Head of caudate nucleus (tissue), 42 donors: ENCODE measurements at places on chromosomes 5 and 9.

- DNase-seq, result no peak
Observed at GRCh38 chr5:66239034-66239433, 94.9 kb downstream of the SREK1 start.

- no peak for DNase-seq
Observed at GRCh38 chr5:169696621-169697510, 59.8 kb downstream of the DOCK2 start.

DNA sequence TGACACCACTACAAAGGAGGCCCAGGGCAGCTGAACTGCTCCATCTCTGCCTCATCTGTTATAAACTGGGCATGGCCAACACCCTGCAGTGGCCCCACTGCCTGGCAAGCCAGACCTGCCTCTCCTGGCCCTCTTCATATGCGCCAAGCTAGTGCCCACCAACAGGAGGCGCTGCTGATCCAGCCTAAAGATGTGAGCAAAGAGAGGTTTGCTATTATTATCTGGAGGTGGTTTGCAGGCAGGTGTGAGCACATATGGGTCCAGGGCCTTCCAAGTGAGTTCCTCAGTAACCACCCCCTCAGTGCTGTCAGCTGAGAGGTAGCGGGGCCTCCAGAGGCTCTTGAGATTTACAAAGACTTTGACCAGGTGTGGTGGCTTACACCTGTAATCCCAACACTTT, 232.2 kb downstream of the SYK start:
- DNase-seq, result no peak

GRCh38 chr9:88987661-88988060, 3.6 kb upstream of the S1PR3 start:
- no peak for DNase-seq

DNA sequence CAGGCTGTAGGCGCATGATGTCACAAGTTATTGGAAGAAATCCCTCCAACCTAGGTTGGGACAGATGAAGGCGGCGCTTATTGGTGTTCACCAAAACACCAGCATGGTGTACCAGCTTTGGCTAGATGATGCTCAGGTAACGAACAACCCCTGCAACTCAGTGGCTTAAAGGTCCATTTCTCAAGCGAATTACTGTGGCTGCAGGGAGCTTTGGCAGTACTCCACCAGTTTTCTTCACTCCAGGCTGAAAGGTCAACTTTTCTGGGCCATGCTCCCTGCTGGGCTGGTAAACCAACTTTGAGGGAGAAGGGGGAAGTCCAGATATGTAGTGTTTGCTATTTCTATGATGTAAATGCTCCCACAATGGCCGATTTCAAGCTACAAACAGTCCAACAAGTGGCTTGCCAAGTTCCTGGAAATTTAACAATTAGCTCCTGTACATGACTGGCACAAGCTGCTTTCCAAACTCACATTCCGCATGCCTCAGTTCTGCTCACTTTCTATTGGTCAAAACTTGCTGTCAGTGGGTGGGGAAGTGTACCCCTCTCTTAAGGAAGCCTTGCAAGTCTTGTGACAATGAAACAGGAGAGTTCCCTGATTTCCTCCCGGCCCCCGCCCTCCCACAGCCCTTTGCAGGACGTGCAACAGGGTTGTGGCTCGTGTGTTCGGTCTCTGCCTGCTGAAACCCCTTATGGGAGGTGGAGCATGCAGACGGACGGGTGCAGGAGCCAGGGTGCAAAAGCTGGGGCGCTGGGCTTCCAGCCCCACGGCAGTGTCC, 588 bp upstream of the ZBED3 start:
- DNase-seq, result peak; percentile 19

- no peak for DNase-seq
Observed at GRCh38 chr5:72895758-72896157, 60.1 kb upstream of the FCHO2 start.

DNA sequence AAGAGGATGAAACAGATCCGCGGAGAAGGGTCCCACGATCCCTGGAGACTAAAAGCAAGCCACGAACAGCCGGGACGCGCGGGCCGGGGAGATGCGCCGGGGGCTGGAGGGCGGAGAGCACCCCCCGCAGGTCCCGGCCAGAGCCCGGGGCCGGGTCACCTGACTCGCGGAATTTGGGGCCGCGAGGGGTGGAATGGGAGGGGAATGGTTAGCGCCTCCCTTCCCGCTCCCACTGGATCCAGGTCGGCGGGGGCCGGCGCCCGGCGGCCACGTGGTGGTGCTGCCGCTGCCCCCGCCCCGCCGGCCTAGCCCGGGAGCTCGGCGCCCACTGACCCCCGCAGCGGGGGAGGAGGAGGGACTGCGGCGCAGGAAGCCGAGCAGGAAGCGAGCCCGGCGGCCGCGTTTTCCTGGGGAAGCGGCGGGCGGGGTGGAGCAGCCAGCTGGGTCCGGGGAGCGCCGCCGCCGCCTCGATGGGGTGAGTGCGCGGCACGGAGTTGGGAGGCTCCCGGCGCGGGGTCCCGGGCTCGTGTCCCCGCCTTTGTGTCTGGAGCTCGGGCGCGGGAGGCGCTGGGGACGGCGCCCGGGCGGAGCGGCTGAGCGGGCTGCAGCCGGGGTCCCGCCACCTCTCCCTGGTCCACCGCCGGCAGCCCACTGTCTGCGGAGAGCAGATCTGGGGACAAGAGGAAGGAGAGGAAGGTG, at the start of gene RAI14:
Gene RAI14, plus strand, starts transcription at position 328 of the 699 bp plus-strand sequence. CDS start 30,592 bp downstream, outside the sequence.
- DNase-seq, result peak; percentile 79

DNA sequence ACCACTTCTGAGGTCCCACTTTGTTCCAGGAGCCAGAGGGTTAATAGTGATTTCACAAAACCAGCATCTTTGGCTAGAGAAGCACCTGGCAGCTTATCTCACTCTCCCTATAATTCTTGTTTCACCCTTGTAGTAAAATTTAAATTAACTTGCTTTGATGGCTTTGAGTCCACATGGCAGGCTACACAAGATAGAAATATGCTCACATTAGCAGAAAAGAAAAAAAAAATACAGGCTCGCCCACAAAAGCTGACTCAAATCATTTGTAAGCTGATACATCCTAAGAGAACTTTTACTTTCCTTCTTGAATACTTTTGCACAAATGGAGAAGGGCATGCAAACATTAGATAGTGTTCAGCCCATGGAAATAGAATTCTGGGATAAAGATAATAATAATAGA, 36.2 kb downstream of the TNFSF15 start:
- DNase-seq, result no peak

DNA sequence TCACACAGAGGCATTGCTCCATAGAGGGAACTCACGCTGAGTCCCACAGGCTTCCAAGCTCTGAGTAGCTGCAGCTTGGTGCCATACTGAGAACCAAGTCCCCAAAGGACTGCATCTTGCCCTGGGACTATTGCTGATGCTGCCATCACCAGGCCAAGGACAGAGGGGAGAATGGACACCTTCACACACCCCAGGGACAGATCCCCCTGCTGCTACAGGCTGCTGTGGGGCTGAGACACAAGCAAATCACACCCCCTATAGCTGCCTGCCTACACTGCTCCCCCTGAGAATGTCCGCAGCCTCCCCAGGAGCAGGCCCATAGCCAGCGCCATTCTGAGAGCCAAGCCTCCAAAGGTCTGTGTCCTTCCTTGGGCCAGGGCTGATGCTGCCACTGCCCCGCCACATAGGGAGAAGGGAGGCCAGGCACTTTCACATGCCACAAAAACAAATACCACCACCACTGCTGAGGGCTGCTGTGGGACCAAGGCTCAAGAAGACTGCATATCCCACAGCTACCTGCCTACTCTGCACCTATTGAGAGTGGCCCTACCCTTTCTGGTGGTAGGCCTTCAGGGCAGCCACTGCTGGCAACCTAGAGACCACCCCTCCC, 81.5 kb downstream of the SYK start:
- DNase-seq, result no peak

- DNase-seq, result no peak
Observed at GRCh38 chr9:115599898-115600297, 481.9 kb upstream of the TNC start.

GRCh38 chr5:54756301-54756700, 229.1 kb downstream of the ESM1 start:
- no peak for DNase-seq

DNA sequence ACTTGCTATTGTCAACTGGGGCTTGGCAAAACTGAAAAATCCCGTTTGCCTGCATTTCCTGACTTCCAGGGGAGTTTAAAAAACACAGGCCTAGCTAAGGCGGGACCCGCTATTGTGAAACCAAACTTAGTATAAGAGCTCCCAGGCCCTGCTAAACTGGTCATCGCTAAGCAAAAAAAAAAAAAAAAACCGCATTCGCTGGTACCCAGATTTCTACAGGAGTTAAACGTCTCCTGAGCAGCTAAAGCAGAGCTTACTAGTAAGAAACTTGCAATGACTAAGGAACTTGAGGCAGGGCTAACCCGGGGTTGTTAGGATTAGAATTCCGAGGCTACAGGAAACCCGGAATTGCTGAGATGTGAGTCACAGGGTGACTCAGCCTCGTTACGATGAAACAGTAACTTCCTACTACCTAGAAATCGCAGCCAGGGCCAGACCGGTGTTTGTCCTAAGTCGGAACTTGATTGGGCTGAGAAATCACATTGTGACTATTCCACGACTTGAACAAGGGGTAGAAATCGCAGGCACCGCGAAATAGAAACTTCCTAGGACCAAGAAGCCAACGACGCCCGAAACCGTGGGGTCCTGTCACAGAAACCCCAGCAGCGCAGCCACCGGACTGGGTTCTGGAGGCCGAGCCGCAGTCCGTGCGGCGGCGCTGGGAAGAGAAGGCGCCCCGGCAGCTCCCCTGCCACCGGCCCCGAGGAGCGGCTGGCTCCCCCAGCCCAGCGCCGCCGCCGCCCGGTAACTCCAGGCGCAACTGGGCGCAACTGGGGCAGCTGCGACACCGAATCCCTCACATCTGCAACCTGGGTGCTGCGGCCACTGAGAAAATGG, 89.4 kb downstream of the ANXA2R start:
- peak; percentile 14 for DNase-seq

- peak; percentile 21 for DNase-seq
Observed at GRCh38 chr9:131436376-131436775, 42.5 kb downstream of the PRRC2B start.

DNA sequence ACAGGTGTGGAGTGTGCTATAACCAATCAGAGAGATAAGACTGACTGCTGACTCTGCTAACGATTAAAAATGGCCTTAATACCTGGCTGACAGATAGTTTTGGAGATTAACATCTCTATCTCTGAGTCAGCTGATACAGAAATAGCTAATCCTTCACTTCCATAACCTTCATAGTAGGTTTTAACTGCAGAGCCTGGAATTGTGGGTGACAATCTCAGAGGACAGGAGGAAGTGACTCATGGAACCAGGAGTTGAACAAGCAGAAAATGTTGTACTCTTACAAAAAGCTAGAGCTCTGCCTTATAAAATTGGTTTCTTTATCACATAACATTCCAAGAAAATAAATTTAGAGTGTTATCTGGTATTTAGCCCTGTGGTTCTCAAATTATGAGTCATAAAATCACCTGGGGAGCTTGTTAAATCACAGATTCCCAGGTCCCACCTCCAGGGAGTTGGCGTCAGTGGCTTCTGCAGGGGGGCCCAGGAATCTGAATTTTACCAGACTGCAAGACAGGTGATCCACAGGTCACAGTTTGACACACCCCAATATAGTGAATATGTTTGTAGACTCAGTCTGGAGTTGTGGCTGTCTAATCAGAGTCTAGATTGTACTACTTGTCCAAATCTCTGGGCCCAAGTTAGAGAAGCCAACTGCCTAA, 44.4 kb upstream of the AFAP1L1 start:
- DNase-seq, result peak; percentile 47

DNA sequence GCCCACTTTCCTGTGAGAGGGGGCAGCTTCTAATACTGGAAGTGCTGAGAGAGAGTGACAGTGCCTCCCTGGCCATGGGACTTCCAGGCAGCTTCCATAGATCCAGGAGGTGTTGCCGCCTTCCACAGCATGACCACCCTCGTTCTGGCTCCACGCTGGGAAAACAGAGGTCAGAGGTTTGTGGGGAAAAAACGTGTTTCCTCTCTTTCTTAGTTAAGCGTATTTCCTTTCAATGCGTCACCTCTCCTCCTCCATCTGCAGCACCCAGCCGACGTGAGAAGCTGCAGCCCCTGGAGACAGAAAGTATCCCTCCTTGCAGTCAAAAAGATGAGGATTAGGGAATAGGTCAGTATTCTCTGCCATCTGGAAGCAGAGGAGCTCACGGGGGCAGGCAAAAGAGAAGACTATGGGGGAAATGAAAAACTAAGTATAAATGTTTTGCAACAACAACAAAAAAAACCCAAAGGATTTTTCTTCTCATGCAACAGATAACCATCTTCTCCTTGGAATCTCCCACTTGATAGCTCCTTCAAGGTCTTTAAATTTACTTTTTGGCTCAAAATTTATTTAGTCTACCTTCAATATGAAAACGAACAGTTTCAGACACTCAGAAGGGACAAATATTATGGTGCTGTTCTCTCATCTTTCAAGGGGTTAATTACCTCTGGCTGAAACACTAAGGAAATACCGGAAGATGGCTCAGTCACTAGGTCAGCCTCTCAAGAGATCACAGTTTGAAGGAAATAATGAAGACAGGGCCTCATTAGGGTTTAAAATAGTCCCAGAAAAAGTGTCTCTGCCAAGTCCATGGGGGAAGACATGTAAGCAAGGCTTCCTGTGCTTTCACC, 38.0 kb downstream of the MTMR12 start:
- DNase-seq, result no peak

DNA sequence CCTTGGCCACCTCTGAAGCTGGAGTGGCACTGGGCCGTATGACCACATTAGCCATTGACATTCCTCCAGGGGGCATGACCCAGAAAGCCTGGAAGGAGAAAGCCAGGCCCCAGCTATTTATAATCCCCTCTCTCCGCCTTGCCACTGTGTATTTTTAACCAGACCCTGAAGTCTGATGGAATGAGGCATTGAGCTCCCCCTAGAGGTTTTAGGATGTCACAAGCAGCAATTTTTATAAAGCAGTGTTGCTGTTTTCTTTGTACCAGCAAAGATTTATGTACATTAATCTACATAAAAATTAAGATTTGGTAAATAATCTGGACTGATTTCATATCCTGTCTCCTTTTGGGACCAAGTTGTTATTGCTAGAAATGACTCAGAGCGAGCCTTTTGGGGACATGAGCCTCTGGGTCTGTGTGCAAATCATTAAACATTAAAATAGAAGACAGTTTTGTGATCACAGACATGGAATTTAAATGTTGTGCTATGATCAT, 127.1 kb downstream of the TRIO start:
- no peak for DNase-seq

DNA sequence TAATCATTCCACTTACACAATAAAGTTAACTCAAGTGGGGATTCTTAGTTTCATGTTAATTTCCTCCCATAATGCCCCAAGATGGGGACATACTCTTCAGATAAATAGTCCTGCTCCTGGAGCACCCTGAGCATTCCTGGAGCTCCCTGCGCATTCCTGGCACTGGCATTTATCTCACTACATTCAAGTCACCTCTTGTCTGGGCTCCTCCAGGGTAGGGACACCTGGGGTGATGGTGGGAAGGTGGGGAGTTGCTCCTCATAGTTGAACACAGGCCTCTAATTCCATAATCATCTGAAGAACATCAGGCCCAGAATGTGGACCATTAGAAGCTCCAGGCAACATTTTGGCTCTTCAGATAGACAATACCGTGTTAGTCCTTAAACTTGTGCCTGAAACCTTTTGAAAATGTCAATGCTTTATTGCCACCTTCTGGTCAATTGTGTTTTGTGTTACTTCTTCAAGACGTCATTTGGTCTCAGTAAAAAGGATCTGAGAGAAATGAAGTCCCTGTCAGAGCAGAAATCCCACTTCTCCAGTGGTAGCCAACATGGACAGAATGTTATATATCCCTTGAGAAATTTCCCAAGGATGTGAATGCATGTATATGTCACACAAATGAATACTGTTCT, 14.2 kb upstream of the AGGF1 start:
- no peak for DNase-seq
